NCI-H1092 (cell line): ENCODE measurements at places on chromosomes 2 and 18.

DNA sequence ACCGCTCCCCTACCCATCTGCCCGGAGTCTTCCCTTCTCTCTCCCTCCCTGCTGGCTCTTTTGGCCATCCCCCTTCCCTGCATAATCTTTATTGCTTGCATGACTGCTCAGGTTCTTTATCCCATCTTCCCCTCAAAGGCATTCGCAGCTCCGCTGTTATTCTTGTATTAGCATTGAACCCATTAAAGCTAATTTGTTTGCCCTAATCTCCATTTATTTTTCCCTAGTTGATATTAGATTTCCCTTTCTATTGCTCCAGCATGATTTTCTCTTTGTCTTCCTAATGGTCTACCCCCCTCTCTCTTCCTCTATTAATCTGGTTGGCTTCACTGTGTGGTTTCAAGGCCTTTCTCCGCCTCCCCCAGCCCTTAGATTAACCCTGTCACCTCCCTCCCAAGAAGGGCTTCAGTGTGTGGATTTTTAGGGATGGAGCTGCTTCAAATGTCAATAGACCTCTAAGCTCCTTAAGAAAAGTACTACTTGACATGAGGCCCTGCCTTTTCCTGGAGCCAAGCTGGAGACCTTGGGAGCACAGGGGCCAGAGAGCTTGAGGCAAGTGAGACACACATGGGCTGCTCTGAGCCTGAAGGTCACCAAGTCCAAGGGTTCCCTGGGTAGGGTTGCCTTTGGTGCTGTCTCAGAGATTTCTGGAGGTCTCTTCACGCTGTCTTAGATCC lies 20.1 kb downstream of the PAX8 start:
- DNase-seq, result no peak

GRCh38 chr2:203809084-203809521 lies 58.5 kb upstream of the CTLA4 start:
- DNase-seq, result no peak

GRCh38 chr2:129297430-129297829 lies 682.0 kb upstream of the RAB6C start:
- DNase-seq, result no peak

DNA sequence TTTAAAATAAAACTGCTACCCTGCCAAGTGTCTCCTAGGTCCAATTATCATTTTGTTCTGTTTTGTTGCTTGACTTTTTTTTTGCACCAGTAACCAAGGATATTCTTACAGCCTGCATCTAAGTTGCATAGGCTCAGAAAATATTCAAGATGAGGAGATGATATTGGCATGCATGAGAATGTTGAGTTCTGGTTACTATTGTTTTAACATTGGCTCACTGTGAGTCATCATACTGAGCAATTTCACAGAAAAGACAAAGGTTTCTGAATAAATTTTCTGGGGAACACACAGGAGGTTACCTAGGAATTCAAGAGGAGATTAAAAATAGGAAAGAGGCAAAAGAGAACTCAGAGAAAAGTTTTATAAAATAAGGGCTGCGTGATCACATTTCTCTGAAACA lies 84.8 kb upstream of the POU3F3 start:
- no peak for DNase-seq

DNA sequence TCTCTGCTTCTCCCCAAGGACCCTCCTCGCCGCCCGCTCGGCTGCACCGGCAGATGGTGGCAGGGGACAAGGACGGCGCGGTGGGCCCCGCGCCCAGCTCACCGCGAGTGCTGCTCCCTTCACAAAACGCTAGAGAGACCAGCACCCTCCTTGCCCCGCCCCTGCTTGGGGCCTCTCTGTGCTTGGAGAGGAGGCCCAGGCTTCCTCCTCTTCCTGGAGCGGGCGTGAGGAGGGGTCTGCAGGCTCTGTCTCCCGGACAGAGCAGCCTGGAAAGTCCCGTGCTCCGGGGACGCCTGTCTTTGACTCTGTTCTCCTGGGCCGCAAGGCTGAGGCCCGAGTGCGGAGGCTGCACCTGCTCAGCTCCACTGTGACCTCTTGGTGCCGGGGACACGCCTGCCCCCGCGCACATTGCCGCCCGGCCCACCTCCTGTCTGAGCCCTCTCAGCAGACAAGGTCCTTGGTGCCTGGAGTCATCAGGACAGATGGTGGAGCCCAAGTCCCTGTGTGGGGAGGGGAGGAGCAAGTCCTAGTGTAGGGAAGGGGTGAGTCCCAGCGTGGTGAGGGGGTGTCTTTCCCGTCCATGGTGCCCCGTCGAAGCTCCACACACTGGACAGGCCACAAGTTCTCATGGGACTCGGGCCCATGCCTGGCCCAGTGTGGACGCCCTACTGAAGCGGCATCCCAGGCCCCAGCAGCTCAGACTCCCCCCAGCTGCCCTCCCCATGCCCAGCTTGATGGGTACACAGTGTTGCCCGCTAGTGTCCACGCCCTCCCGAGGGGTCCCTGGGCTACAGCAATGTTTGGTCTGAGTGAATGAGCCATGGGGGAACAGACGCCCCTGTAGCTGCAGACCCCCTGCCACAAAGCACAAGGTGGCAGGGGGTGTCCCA lies 33.8 kb downstream of the RTP5 start:
- DNase-seq, result no peak

GRCh38 chr18:54134053-54134452 lies 90.4 kb downstream of the MBD2 start:
- DNase-seq, result no peak

DNA sequence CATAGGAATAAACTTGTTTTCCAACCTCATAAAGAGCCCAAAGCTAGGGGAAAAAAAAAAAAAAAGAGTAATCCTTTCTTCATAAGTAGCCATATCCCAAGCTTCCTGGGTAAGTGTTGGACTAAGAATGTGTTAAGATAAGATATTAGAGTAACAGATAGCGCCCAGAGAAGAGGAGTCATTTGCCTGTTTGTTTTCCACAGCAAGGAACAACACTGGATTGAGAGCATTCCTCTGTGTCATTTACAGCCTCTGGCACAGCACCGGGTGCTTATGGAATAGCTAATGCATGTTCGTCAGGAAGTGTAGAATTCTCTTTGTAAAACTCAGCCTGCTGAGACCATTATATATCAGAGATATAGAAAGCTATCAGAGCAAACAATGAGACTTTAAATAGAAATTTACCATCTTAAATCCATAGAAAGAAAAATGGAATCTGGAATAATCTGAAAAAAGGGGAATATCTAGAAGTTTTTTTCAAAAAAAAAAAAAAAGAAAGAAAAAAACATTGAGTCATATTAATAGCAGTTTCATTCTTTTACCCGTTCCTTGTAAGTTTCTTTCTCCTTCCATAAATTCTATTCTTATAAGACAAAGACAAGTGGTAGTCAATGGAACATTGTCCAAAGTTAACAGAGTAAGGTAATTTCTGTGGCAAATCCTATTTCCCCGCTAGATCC lies 37.6 kb downstream of the LRP2 start:
- no peak for DNase-seq

GRCh38 chr2:195498176-195498575 lies 158.8 kb upstream of the SLC39A10 start:
- no peak for DNase-seq

DNA sequence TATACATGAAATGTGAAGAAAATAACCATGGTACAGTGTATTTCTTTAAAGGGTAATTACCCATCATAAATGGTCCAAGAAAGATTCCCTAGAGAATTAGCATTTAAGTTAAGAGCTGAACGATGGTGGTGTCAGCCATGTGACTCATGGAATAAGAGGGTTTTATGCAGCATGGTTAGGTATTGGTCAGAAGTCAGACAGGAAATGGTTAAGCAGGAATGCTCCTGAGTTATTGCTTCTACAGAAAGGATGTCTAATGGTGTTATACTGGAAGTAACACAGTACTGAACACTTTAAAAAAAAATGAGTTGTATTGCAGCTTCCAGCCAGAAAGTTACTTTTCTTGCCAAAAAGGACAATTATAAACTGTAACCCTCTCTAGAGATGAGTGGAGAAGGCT lies 72.7 kb upstream of the UBE2E3 start:
- no peak for DNase-seq

GRCh38 chr18:58239879-58240278 lies 195.9 kb downstream of the NEDD4L start:
- DNase-seq, result no peak
